Stimulated activated CD8-positive, alpha-beta memory T cell treated with anti-CD3 and anti-CD28 coated beads, Interleukin-4, amount 100 ng/mL, for 48 hours (primary cell): ENCODE measurements at places on chromosomes 4 and X.

- peak; percentile 23 for DNase-seq
Observed at GRCh38 chrX:56233682-56234081, 1.5 kb downstream of the KLF8 start.

DNA sequence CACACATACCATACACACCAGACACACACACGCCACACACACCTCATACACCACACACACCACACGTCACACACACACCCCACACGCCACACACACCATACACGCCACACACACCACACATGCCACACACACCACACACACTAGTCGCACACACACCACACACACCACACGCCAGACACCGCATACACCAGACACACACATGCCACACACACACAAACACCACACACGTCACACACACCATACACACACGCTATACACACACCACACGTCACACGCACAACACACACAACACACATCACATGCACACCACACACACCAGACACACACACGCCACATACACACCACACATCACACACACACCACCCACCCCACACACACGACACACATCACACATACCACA is 32.0 kb downstream of the FAM53A start:
- no peak for DNase-seq

- no peak for DNase-seq
Observed at GRCh38 chr4:76582074-76582816, 147.2 kb downstream of the SHROOM3 start.

DNA sequence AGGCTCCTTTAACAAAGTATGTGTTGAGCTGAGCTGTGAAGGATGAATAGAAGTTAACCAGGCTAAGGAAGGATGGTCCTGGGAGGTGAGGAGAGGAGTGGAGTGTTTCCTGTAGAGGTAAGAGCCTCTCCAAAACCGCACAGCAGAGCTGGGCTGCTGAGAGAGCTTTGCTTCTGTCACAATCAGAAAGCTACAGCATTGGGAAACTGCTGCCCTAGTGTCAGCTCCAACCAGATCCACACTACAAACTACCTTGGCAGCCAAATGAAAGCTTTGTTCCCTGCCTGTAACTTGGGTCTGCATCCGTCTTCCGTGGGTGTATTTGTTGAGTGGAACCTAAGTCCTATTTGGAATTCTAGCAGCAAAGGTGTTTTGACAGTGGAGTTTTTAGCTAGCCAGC is 91.8 kb downstream of the REPS2 start:
- no peak for DNase-seq

DNA sequence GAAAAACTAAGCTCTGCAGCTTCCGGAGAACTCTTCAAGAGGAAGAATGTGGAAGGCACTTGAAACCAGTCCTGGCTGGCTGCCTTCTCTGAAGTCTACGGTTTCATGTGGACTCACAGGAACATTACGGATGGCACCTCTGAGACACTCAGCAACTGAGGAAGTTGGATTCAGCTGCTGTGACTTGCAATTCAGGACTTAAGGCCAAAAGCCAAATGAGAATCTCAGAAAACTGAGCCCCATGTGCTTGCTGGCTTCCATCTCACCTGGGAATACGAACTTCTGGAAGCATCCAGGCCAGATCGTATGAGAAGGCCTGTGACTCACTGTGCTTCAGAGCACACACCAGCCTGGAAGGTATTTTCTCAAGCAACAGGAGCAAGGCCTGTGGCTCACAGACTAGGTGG is 107.8 kb upstream of the GPC4 start:
- no peak for DNase-seq

DNA sequence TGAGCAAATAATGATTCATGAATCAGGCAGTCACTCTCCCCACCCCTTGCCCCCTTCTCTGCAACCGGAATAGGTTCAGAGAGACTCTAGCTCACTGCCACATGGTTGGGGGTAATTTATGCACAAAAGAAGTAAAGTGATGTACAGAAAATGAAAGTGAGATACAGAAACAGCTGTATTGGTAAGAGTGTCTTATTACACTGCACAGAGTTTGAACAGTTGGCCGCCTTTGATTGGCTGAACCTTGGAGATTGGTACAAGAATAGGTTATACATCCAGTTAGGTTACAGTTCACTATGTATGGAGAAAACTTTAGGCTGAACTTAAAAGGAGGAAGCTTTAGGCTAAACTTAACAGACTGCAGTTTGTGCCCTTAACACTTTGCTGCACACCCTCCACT is 34.6 kb upstream of the DIAPH2 start:
- no peak for DNase-seq

GRCh38 chr4:118739022-118739713 is 54.0 kb downstream of the METTL14 start:
- no peak for DNase-seq

GRCh38 chr4:64614276-64614675 is 205.0 kb upstream of the TECRL start:
- DNase-seq = no peak

DNA sequence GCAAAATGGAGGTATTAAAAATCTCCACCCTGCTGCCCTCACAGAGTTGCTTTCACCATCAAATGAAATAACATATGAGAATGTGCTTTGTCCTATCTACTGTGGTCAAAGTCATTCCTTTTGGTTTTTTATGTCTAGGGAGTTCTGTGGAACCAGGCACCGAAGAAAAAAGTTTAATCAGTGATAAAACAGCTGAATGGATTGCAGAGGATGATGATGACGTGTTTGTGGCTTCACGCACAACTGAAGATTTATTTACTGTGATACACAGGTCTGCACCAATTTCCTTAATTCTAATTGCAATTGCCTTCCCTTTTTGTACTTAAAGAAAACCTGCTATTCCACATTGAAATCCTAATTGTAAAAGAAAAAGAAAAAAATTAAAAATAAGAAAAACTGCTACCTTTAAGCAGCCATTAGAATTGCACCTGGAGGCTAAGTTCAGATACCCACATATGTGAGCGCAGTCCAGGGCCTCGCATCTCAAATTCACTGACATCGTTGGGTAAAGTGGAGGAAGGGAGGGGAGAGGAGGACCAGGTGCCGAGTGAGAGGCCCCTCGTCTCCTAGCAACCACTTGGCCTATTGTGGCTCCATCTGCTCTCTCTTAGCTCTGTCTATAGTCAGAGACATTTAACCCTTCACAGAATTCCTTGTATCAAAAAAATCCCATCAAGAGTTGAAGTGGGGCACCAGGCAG is 10.5 kb upstream of the RTL5 start:
- DNase-seq = no peak

DNA sequence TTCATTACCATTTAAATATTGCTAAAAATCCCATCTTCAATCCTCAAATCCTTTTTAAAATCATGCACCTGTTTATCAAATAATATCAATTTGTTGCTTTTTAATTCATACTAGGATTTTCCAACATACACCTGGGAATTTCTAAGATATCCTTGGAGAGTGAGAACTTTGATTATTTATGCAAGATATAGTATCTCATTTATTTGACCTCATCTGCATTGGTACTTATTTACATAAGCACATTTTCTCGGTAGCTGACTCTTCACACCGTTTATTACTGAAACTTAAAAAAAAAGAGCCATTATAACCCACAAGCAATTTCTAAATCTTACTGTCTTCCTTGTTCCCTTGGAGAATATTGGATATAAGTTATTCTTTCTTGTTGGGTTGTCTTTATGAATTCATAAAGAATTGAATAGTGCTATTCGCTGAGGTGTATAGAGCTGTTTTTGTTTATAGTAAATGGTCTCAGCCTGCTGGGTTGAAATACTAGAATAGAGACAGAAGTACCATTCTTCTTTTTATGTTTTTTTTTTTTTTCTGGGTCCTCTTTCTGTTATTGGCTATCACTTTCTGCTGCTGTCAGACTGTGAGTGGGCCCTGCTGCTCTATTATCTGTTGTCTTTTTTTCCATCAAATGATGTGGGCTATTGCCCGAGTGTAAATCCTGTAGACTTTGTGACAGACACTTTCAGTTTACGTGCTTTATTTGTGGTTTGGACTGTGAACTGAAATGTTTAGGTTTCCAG is 2.9 kb downstream of the UGT8 start:
- DNase-seq = no peak

- no peak for DNase-seq
Observed at GRCh38 chrX:53476371-53476770, 42.2 kb upstream of the HSD17B10 start.

GRCh38 chr4:100889401-100889800 is 371.6 kb upstream of the EMCN start:
- no peak for DNase-seq

- peak; percentile 69 for DNase-seq
Observed at GRCh38 chrX:41265615-41266014, 68.3 kb upstream of the DDX3X start.

- no peak for DNase-seq
Observed at GRCh38 chrX:75076429-75076828, 79.7 kb downstream of the ABCB7 start.

DNA sequence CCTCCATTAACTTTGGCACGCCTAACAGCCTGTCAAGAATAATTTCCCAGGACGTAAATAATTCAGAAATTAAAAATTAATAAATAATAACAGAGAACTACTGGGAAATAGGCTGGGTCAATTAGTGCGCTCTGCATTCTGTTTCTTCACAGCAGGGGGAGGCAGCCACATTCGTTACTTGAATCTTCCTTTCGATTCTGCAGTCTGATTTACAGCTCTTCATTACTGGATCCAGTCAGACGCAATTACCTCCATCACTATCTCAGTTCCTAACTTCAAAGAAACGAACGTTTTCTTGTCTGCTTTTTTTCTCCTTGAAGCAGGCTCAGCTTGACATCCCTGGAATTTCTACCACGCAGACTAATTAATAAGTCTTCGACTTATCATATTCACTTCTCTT is 9.0 kb upstream of the RPL34 start:
- DNase-seq = no peak

- no peak for DNase-seq
Observed at GRCh38 chr4:146981651-146982050, 36.0 kb upstream of the TTC29 start.

DNA sequence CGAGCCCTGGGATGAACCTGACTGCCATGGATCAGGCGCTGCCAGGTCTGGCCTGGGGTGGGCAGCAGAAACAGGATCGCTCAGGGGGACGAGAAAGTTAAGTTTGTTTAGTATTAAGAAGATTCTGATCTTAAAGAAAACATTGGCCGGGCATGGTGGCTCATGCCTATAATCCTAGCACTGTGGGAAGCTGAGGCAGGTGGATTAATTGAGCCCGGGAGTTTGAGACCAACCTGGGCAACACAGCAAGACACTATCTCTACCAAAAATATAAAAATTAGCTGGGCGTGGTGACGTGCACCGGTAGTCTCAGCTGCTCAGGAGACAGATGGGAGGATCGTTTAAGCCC is 696 bp upstream of the FLNA start:
- DNase-seq = no peak

DNA sequence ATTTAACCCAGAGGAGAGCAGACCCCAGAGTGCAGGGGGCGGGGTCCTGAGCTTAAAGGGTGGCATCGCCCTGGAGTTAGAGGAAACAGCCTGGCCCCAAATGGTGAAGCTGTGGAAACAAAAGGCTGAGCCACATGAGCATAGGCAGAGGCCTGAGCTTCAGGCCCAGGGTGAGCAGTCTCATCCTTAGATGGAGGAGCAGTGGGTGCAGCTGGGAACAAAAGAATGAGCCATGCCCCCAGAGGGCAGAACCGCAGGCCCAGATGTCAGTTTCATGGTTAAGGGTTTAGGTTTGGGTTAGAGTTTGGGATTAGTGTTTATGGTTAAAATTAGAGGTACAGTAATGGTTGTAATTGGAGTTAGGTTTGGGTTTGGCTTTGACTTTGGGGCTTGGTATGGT is 44.4 kb upstream of the IL9R start:
- DNase-seq = no peak

DNA sequence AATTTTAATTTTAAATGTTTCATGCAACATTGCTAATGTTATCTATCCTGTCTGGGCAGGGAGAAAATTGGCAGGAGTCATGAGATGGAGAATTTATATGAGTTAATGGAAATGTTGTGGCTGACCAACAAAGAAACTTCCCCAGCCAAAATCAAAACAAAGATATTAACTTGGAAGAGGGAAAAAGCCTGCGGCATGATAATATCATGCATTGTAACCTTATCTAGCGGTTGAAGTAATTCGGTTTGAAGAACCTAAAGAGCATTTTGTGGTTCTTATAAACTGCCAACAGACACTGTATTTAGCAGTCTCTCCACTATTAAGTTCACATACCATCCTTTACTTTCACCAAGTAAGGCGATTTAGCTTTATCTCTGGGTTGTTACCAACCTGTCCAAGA is 42.3 kb downstream of the DKK2 start:
- DNase-seq = no peak

DNA sequence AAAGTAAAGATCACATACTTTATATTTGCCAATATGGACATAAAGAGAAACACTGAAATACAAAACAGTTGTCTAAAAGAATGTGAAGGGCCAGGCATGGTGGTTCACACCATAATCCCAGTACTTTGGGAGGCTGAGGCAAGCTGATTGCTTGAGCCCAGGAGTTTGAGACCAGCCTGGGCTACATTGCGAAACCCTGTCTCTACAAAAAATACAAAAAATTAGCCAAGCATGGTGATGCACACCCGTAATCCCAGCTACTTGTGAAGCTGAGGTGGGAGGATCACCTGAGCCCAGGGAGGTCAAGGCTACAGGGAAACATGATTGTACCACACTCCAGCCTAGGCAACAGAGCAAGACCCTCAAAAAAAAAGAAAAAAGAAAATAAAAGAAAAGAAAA is 11.8 kb downstream of the RBM47 start:
- DNase-seq = no peak

GRCh38 chr4:169899295-169899694 is 126.9 kb downstream of the MFAP3L start:
- no peak for DNase-seq

DNA sequence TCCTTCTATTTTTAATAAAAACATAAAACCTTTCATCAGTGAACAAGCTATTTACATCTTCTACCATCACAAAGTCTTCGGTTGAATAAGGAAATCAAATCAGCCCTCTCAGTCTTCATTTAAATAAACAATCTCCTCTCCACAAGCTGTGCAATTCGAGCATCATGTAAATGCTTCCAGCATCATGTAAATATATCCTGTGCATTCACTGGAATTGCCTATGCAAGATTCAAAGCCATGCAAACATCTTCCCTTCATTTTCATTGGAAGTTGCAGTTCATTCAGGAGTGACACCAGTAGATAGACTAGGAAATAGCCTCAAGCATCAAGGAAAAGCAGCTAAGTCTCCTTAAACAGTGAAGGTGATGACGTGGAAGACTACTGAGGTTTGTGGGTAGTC is 77.7 kb upstream of the PCDH19 start:
- no peak for DNase-seq
